Esophagus muscularis mucosa (tissue), 4 donors: ENCODE measurements at places on chromosomes 11 and 22. TPM values are rescaled to one million over a fixed set of nuclear protein-coding genes. Genes with fewer than 3 reads are reported as not detected.

SLC22A12 gene
- not detected for total RNA-seq

C1QTNF5 gene
- 59.1 TPM for total RNA-seq

TMEM191B gene
- not detected for total RNA-seq

OSM gene
- 0.57 TPM for total RNA-seq

ARHGAP1 gene
- 139 TPM for total RNA-seq

ELMOD1 gene
- 0.39 TPM for total RNA-seq

KIAA1671 gene
- total RNA-seq = 27.0 TPM

CCDC117 gene
- total RNA-seq = 20.2 TPM

PRR33 gene
- total RNA-seq = not detected

CRYBA4 gene
- total RNA-seq = not detected

DNA sequence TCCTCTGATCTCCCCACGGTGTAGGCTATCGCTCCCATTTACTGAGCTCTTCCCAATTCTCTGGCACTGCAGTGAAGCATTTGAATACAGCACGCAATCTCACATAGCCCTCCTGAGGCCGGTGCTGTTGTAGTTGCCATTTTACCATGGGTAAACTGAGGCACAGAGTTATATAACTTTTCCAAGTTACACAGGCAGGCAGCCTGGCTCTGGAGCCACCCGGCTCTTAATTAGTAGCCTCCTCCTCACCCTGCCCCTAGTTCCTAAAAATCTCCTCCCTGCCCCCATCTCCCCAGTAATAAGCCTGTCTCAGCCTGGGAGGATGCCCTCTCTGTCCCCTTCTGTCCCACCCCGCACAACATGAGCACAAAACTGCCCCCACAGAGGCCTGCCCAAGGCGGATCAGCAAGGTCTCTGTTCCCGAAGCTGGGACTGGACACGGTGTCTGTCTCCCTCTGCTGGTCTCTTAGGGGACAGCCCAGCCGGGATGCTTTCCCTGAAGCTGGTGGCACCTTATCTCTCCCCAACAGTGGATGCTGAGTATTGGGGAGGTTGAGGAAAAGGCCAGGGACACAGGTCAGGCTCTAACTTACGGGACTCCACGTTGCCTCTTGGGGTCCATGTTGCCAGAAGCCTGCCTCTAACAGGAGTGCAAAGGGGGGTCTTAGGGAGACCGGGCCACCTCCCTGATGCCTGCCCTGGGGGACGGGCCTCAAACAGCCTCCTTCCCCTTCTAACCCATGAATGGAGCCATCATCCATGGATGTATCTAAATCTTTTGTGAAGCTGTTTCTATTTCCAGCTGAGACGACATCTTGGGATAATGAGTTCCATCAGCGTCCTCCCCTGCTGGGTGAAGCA, 9.1 kb upstream of the CLCF1 start:
- H3K4me3 ChIP-seq = no peak overlapping the region
- no peaks in the 10 kb centered on the region for H3K36me3 ChIP-seq
- no peak overlapping the region for H3K27ac ChIP-seq
- no peaks in the 10 kb centered on the region for H3K27me3 ChIP-seq
- peaks cover 19% of the 10 kb centered on the region for H3K4me1 ChIP-seq

DNA sequence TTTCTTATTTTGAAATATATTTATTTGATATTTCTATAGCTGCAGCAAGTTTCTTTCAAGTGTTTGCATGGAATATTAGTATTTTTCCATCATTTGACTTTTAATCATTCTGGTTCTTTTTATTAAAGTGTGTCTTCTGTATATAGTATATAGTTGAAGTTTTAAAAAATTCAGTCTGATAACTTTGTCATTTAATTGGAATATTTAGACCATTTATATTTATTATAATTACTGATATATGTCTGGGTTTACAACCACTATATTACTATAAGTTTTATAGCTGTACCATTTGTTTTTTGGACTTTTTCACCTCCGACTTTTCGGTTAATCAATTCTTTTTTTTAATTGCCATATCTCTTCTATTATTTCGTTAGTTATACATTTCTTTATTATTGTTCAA, 22.7 kb upstream of the ANO1 start:
- H3K4me1 ChIP-seq = no peaks in the 10 kb centered on the region
- DNase-seq = no peak
- H3K36me3 ChIP-seq = no peaks in the 10 kb centered on the region
- no peak overlapping the region for H3K4me3 ChIP-seq
- H3K27ac ChIP-seq = no peak overlapping the region

- H3K4me3 ChIP-seq = no peak overlapping the region
- no peaks in the 10 kb centered on the region for H3K36me3 ChIP-seq
- no peaks in the 10 kb centered on the region for H3K27me3 ChIP-seq
- H3K27ac ChIP-seq = no peak overlapping the region
- no peak for DNase-seq
- H3K4me1 ChIP-seq = no peaks in the 10 kb centered on the region
Observed at GRCh38 chr11:33419924-33420323, 162.7 kb downstream of the HIPK3 start.

- H3K27ac ChIP-seq = no peak overlapping the region
- DNase-seq = peak; percentile 66
- no peaks in the 10 kb centered on the region for H3K4me1 ChIP-seq
- H3K27me3 ChIP-seq = no peaks in the 10 kb centered on the region
- peaks cover 34% of the 10 kb centered on the region for H3K36me3 ChIP-seq
- no peak overlapping the region for H3K4me3 ChIP-seq
Observed at GRCh38 chr11:6546735-6547134, 49.7 kb downstream of the DNHD1 start.

DNA sequence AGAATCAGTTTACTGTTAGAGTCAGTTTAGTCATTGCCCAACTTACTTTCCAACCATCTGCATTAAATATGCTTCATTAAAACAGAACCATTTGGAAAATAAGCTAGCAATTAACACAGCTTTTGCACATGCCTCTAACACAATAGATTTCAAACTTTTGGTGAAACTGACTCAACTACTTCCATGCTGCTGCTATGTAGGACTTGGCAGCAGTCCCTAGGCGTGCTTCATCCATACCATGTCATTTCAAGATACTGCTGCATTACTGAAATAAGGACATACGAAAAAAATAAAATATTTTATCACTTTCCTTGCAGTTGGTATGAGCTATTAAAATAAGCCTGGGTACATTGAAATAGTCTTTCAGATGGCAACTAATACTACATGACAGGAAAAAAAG, 65.5 kb upstream of the SOX6 start:
- peaks cover 4% of the 10 kb centered on the region for H3K4me1 ChIP-seq
- no peak overlapping the region for H3K4me3 ChIP-seq
- DNase-seq = no peak
- H3K36me3 ChIP-seq = no peaks in the 10 kb centered on the region
- H3K27ac ChIP-seq = no peak overlapping the region

- H3K27me3 ChIP-seq = no peaks in the 10 kb centered on the region
- H3K4me3 ChIP-seq = no peak overlapping the region
- H3K4me1 ChIP-seq = no peaks in the 10 kb centered on the region
Observed at GRCh38 chr11:30254307-30255298, 23.8 kb downstream of the FSHB start.

- no peak for DNase-seq
- H3K4me1 ChIP-seq = peaks cover 61% of the 10 kb centered on the region
Observed at GRCh38 chr11:71450939-71451338, 2.1 kb upstream of the NADSYN1 start.

- H3K36me3 ChIP-seq = no peaks in the 10 kb centered on the region
- H3K4me1 ChIP-seq = peaks cover 9% of the 10 kb centered on the region
- H3K4me3 ChIP-seq = no peak overlapping the region
- no peak overlapping the region for H3K27ac ChIP-seq
- H3K27me3 ChIP-seq = no peaks in the 10 kb centered on the region
Observed at GRCh38 chr11:9633679-9634078, 30.2 kb upstream of the SWAP70 start.

DNA sequence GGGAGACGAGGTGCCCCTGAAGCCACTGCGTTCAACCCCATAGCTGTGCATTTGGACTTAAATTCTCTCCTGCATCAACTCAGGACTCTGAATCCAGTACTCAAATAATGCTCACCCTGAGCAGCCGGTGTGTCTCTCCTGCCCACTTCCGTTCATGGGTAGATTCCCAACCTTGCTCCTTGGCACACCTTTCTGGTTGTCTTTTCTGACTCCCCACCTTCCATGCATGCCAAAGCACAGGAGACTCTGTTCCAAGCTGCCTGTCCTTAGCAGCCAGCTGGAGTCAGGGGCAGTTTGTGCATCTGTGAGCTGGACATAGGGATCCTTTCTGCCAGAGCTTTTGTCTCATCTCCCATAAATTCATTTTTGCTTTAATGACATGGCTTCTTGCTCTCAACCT, 1242.5 kb downstream of the TBC1D22A start:
- no peaks in the 10 kb centered on the region for H3K4me1 ChIP-seq
- no peak overlapping the region for H3K4me3 ChIP-seq

- peaks cover 24% of the 10 kb centered on the region for H3K4me1 ChIP-seq
- H3K27me3 ChIP-seq = no peaks in the 10 kb centered on the region
- H3K36me3 ChIP-seq = no peaks in the 10 kb centered on the region
Observed at GRCh38 chr22:36245805-36246356, 6.6 kb upstream of the APOL2 start.

DNA sequence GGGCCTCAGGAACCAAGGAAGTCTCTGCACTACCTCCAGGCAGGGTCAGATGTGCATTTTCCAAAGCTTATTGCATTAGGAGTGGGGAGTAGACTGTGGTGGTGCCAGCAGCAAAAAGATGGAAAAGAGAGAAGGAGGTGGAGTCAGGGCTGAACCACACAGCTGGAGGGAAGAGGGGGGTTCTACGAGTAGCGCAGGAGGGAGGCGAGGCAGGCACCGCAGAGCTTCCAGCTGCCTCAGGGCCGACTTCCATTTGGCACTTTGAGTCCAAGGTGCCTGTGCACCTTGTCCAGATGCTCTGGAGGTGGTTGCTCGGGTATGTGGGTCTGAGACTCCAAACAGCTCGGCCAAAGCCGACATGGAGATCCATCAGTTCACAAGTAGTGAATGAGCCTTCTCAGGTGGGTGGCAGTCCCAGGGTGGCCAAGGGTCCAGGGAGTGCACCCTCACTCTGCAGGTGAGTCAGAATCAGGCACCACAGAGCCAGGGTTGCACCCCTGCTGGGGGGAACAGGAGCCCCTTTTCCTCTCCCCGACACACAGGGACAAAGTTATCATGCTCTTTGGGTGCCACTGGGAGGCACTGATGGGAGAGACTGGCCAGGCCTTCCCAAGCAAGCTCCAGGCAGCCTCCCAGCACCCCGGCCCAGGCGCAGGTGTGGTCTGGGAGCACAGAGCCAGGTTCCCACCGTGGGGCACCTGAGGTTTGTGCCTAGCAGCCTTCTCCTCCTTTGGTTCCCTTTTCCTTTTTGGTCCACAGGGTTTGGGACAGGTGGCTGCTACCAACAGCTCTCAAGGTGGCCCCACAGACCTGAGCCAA, 30.2 kb downstream of the GGT5 start:
- peaks cover 19% of the 10 kb centered on the region for H3K36me3 ChIP-seq
- H3K27me3 ChIP-seq = no peaks in the 10 kb centered on the region
- no peak overlapping the region for H3K27ac ChIP-seq
- no peaks in the 10 kb centered on the region for H3K4me1 ChIP-seq

GRCh38 chr11:111189466-111189865, 56.1 kb upstream of the POU2AF2 start:
- no peak overlapping the region for H3K27ac ChIP-seq
- no peak overlapping the region for H3K4me3 ChIP-seq
- H3K27me3 ChIP-seq = no peaks in the 10 kb centered on the region

GRCh38 chr22:21942407-21943343, 10.0 kb downstream of the PPM1F start:
- H3K27me3 ChIP-seq = no peaks in the 10 kb centered on the region
- H3K4me1 ChIP-seq = peaks cover 94% of the 10 kb centered on the region
- no peak for DNase-seq
- peak overlapping the region; percentile 94 for H3K27ac ChIP-seq
- peak overlapping the region; percentile 16 for H3K4me3 ChIP-seq

DNA sequence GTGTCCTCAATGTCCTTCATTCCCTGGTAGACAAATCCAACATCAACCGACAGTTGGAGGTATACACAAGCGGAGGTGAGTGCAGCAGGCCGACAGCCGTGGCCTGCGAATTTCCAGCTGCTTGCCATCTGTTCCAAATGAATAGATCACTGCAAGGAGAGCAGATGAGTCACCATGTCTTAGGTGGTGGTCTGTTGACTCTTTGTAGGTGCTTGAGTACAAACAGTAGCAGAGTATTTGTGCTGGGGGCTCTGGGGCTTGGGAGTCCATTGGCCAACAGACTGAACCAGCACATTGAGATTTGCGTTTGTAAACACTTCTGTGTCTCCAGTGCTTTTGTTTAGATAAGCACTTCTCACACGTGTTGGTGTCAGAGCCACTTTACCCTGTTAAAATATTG, 21.1 kb downstream of the EIF3L start:
- no peak overlapping the region for H3K4me3 ChIP-seq
- H3K27me3 ChIP-seq = no peaks in the 10 kb centered on the region
- no peaks in the 10 kb centered on the region for H3K4me1 ChIP-seq

DNA sequence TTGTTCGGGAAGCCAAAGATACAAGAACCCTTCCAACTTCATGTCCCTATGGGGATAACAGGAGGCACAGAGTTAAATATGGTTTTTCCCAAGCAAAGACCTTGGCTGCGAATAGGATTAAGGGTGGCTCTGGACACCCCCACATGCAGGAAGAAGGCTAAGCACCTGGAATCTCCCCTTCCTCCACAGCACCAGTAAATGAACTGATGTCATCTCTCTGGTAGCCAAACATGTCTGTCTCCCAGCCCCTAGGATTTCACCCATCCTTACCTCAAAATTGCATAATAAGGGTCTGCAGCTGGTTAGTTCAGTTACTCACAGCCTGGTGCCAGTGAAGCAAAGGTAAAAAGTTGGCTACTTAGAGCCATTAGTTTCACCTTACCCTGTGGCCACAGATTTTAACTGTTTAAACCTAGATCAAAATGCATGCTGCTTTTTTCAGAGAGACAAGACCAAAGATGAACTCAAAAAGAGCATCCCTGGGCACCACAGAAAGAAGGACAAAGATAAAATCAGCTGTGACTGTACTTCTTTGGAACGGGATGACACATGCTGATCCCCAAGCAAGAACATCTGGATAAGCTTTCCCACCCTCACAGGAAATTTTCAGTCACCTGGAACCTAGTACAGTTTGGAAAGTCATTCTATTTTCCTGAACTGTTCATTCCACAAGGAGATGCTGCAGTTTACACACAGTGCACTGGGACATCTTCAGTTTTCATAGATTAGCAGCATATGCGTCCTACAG, 77.2 kb upstream of the AKIP1 start:
- H3K36me3 ChIP-seq = peaks cover 12% of the 10 kb centered on the region
- H3K4me1 ChIP-seq = peaks cover 41% of the 10 kb centered on the region
- no peaks in the 10 kb centered on the region for H3K27me3 ChIP-seq
- DNase-seq = no peak
- H3K27ac ChIP-seq = peak overlapping the region; percentile 62
